ENCODE measurements at places on chromosomes 7 and 10. TPM values are rescaled to one million over a fixed set of nuclear protein-coding genes. Genes with fewer than 3 reads are reported as not detected.

DNA sequence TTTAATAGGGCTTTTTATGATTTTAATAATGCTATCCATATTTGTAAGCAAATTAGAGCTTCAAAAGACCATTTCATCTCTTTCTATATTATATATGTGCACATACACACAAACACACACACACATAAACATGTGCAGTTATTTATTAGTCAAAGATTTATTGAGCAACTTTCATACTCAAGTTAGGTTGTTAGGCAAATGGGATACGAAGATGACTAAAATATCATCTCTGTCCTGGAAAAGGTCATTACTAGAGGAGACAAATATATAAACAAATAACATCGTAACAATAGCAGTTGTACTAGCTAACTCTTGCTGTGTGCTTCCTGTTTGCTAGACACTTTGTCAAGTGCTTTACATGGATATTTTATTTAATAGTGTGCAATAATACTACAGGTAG, 307.9 kb downstream of the SNX13 start:
- no peak for DNase-seq

DNA sequence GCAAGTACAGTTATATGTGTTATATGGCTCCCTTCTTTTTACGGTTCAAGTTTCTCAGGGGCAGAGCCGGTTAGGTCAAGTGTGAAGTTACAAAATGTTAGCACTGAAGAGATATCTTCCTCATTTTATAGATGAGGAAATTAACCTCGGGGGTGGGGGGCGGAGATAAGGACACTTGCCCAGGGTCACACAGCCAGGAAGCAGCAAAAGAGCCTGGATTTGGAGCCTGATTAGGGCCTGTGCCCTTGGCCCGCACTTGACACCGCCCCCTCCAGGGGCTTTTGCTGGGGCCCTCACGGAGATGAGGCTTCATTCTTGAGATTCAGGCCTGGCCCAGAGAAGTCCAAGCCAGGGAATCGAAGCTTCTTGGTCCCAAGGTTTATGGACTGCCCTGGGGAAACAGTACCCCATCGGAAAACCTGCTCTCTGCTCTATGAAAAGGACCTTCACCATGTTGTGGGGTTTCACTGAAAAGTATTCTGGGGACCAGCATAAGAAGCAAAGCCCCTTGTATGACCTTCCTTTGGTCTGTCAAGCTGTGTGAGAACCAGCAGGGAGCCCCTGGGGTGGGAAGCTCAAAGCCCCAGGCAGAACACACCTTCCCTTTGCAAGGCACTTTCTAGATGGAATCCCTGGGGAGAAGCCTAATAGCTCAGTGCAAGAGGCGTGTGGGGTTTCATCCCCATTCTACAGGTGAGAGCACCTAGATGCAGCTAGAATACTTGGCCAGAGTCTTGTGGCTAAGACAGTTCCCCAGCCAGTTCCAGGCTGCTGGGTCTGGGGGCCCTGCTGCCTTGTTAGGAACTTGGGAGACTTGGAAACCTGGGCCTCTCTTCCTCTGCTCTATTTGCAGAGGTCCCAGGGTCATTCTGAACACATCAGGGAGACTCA, 21.9 kb downstream of the UNC5B start:
- no peak for DNase-seq

DNA sequence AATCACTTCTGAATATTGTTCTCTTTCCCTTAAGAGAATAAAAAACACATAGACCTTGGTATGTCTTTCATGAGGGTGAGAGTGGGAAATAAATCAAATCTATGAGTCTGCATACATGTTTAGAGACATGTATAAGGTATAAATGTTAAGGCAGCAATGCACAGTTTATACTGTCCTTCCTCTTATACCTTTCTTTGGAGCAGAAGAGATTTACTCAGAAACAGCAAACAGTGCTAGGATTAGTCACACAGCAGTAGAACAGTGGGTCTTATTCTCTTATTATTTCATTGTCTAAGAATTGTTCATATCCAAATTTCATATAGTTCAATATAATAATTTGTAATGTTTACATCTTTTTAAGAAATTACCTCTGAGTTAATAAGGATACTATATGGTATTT, 126.7 kb upstream of the TMEM196 start:
- no peak for DNase-seq

DNA sequence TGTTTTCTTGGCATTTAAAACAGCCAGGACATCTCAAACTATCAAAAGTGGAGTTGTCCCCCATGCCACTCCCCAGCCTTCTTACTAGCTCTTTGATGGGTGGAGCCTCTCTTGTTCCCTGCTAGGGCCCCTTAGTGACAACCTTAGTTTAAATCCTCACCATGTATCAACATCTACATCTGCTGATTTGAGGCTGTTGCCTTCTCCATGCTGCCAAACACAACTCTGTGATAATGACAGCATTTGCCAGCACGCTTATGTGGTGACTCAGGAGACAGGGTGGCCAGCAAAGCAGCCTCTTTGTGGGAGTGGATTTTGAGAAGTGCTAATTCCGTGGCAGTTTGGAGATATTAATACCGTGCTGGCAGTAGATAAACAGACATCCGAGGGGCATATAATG, 145.4 kb downstream of the LRRC4 start:
- DNase-seq = no peak

DNA sequence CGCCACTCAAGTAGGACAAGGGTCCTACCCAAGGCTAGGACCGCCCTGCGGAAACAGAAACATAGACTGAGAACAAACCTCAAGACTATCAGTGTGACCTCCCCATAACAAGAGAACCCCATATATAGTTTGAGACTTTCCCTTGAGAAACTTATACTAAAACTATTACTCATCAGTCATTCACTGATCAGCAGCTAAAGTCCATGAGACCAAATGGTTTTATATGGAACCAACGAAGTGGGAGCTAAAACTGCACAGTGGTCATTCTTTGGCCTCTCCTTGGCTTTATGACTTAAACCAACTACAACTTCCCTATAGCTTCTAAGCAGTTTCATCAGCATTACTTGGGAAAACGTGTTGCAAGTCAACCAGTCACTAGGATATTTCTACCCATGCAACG, 13.7 kb upstream of the ZSCAN21 start:
- DNase-seq = no peak

GRCh38 chr10:74234569-74234968, 83.5 kb downstream of the ADK start:
- no peak for DNase-seq

GRCh38 chr7:154973381-154973780, 29.5 kb downstream of the PAXIP1 start:
- DNase-seq = no peak

DNA sequence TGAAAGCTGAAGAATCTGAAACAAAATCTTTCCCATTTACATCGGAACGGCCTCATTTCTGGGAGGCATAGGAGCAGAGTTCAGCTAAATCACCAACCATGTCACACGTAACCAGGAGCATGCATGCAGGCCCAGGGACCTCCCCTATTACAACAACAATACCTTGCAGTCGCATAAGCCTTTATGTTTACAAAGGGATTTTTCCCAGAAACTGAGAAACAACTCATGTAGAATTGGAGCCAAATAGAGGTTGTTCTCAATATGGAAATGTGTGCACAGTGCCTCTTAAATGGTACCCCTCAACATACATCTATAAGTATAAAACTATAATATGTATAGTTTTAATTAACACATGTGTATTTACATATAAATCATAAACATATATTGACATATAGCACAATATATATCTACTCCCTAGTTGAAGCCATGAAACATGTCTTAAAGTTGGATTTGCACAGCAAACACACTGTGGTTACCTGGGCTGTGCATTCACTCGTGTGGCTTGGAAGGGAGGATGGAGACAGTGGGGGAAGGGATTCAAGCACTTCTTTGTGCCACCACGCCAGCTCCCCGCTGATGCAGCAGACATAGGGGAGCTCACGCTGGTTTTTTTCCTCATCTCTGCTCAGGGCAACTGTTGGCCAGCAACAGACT, 35.0 kb upstream of the DGKI start:
- DNase-seq = no peak

GRCh38 chr10:116208956-116209567, 63.9 kb downstream of the GFRA1 start:
- DNase-seq = no peak

The VWDE gene
- polyA plus RNA-seq = 0.11 TPM

The SNX10 gene
- polyA plus RNA-seq = 51.8 TPM

The SLC37A3 gene
- 2.7 TPM for polyA plus RNA-seq

The UCN3 gene
- not detected for polyA plus RNA-seq

The PNLIPRP1 gene
- polyA plus RNA-seq = not detected
